NCI-H1417 treated with DMSO at 0.1 percent for 48 hours (cell line): ENCODE measurements at places on chromosomes 7 and 10.

DNA sequence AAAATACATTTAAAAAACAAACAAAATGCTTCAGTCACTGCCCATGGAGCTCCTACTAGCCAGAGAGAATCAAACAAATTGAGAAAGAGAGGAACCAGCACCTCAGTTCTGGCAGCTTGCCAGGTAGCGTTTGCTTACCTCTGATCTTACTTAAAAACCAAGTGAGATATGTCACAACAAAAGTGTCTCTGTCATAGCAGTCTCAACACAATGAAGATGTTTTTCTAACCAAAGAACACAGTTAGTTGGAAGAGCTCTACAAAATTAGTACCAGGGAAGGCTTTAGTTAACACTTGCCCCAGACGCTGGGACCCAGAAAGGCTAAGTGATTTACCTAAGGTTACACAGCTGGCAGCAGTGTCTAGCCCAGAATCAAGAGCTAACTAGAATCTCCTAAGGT is 3.4 kb downstream of the DOCK4 start:
- DNase-seq = peak; percentile 63

GRCh38 chr10:89085153-89085552 is 94.6 kb downstream of the FAS start:
- no peak for DNase-seq

- DNase-seq = no peak
These were observed 354.9 kb downstream of the CALN1 start for GRCh38 chr7:72057231-72057630.

DNA sequence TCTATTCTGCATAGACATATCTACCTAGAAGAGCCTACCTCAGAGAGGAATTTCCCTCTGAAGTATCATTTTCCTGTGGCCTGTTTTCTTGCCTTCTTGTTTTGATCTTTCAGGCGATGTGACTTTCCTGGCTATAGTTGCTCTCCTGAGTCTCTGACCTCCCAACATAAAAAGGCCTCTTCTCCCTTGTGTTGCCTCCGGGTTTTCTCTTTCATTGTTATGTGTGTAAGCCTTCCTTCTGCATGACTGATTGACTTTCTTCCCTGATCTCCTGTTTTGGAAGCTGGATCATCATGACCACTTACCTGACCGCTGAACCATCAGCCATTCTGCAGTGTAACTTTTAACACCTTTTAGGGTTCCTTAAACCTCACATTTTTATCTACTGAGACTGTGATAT is 441.5 kb upstream of the ETV1 start:
- DNase-seq = no peak

GRCh38 chr7:36278620-36279172 is 111.0 kb upstream of the ANLN start:
- DNase-seq = no peak

DNA sequence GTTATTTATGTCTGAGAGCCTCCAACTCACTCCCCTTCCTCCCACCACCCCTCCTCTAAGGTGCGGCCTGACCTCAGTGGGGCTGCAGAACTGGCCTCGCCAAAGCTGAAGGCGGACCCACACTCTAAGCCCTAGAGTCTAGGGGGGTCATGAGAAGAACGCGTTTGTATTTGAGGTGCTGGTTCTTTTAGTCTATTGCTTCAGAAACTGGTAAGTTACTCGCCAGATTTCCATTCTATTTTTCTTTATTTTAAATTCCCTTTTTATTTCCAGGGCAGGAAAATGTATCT is 357.5 kb downstream of the DNAJB6 start:
- no peak for DNase-seq

DNA sequence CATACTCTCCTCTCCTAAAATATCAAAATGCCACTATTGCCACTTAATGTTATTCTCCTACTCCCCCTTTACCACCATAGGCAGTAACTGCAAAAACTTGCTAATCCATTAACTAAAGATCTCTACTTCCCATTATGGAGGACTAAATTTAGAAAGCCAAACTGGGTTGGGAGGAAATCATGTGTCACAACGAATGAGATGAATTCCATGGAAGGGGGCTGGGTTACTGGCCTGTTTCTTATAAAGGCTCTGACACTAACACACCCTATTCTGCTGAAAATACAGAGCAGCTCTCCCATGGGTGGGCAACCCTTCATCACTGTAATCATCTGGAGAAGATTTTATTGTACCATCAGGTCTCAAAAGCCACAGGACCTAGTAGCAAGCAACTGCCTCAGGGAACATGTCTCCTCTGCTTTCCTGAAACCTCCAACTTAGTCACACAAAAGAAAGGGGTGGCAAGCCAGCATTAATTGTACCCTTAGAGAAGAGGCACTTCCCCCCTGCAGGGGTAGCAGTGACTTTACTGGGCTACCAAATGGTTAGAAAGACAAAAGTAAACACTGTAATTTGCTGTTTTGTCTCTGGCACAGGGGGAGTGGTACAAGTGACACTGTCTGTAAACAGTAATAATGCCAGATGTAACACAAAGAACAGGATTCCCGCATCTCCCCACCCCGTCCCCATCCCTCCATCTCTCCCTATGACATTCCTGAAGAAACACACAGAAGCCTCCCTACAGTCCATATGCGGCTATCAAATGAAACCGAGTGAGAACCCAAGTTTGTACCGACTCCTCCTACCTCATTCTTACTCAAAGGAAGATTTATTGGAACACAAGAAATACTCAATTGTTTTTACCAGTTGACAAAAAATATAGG is 81.6 kb downstream of the ARMH3 start:
- DNase-seq = peak; percentile 79

GRCh38 chr7:129169171-129169671 is 19.2 kb upstream of the SMO start:
- no peak for DNase-seq

GRCh38 chr10:36019749-36020148 is 377.7 kb upstream of the FZD8 start:
- DNase-seq = no peak

DNA sequence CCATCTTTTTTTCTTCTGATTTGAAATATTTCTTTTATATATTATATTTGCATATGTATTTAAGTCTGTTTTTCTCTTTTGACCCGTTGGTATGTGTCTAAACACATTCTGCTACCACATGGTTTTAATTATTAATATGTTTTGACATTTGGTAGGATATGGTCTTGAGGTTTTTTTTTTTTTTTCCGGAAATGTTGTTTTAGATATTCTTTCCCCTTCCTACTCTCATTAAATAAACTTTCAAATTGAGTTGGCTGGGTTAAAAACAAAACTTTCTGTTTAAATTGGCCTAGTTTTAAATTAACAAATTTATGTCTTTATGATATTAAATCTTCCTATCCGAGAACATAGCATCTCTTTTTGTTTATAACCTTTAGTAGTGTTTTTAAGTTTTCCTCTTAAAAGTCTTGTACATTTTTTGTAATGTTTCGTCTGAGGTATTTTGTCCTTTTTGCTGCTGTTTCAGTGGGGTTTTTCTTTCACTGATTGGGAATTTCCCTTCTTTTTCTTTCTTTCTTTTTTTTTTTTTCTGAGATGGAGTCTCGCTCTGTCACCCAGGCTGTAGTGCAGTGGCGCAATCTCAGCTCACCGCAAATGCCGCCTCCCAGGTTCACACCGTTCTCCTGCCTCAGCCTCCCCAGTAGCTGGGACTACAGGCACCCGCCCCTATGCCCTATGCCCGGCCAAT is 25.4 kb downstream of the STAM start:
- DNase-seq = no peak

- no peak for DNase-seq
These were observed 43.0 kb downstream of the SHOC2 start for GRCh38 chr10:110962443-110962842.

- no peak for DNase-seq
These were observed 211.3 kb downstream of the GRID1 start for GRCh38 chr10:86155054-86155921.

GRCh38 chr7:34900891-34901513 is 136.3 kb downstream of the DPY19L1 start:
- DNase-seq = no peak

DNA sequence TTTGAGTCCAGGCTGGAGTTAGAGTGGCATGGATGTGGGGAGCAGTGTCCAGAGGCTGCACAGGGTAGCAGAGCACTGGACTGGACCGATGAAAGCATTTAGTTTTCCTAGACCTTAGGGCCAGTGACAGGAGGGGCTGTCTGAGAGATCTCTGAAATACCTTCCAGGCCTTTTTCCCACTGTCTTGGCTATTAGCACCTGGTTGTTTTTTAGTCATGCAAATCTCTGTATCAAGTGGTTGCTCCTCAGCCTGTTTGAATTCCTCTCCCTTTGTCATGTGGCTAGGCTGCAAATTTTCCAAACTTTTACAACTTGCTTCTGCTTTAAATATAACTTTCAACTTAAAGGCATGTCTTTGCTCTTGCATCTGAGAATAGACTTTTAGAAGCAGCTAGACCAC is 504.3 kb upstream of the VSTM2A start:
- DNase-seq = no peak

DNA sequence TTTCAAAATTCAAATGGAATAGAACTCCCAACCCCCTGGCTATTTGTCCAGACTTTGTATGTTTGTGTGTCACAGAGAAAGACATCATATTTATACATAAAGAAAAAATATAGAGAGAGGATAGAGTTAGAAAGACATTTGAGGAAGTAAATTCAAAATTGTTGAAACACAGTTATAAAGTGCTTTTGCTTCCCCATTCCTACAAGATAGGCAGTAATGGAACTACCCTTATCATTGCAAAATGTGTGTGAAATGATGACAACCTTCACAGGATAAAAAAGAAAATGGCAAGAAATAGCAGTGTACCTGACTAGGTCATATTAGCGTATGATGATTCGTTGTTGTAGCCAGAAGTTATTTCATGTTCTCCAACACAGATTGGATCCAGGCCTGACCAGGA is 63.1 kb downstream of the FZD1 start:
- no peak for DNase-seq
